Fibroblast of skin of left quadriceps (primary cell): ENCODE measurements at places on chromosomes 6 and 20.

DNA sequence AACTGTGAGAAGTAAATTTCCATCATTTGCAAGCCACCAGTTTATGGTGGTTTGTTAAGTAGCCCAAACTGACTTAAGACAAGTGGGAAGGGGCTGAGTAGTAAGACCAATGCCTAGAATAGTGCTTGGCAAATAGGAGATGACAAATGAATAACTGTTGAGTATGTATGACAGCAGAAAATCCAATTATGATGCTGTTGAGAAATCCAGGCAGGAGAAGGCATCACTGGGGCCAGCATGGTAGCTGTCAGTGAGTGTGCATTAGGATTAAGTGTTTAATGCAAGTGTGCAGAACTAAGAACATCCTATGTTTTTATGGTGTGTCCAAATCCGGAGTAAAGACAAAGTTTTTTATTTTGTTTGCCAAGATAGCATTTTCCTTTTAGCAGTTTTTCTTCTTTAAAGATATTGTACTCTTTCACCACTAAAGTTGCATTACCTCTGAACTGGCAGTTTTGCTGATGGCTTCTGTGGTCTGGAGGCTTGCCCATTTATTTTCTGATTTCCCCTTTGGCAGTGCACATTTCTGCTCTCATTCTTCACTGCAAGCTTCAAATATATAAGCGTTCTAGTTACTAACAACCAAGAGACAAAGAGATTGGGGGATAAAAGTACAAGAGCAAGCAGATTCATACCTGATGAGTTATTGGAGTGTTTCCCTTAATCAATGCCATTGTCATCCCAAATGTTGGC lies 289.7 kb downstream of the KCNQ5 start:
- DNase-seq = peak; percentile 15

DNA sequence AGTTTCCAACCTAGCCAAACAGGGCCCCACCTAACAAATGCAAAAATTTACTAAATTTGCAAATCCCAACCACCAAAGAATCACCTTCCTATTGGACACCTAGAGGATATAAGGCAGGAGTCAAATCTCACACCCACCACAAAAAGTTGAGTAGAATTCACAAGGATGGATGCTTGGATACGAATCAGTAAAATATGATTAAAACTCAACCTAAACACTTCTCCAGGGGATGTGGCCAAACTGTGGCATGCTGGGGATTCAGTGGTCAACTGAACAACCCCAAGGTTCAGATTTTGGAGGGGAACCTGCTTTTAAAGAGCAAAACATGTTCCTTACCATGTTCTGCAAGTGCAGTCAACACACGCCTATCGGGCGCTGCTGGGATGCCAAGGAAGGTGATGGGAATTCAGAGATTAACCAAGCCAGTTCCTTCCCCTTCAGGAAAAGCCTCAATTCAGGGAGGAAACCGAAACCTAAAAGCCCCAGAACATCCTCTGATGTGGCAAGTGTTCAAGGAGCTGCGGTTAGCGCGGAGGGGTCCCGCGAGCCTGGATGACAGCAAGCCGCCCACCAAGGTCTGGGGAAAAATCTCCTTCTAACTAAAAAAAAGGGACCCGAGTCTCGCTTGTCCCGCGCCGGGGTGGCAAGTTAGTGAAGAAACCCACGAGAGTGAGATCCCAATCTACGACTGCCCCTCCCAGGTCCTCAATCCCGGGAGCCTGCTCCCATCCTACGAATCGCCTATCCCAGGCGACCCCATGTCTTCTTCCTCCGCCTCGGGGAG lies 902 bp downstream of the SAMHD1 start:
- DNase-seq = no peak

GRCh38 chr6:37429352-37429750 lies 3.7 kb upstream of the CMTR1 start:
- DNase-seq = no peak

- no peak for DNase-seq
These were observed 61.4 kb downstream of the LY86 start for GRCh38 chr6:6649824-6650349.

DNA sequence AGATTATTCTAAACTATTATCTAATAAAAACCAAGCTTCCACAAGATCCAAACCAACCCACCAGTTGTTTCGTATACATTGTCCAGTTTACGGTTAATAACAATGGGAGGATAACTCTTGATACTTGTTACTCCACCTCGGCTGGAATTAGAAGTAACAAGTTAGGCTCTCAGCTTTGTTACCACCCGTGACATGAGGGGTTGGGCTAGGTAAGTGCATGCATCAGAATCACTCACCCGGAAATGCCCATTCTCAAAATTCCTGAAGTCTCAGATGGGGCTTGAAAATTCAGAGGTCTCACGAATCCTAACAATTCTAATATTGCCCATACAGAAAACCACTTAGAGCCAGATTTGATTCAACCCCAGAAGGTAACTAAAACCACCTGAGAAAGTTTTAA lies 27.0 kb upstream of the SERPINB1 start:
- no peak for DNase-seq

DNA sequence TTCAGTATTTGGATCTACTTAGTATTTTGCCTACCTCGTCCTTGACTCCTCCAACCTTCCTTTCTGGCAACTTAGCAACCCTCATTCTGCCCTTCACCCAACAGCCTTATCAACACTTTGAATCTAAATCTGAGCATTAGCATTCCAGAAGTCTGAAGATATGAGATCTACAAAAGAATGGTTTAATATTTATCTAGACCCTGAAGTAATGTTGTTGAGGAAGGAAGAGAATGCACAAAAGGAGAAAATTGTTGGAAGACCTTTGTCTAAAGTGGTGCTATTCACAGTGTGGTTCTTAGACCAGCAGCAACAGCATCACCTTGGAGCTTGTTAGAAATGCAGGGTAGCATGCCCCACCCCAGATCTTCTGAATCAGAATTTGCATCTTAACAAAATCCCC lies 198.2 kb upstream of the PLCB4 start:
- DNase-seq = no peak

GRCh38 chr6:13425943-13426931 lies 61.2 kb downstream of the GFOD1 start:
- DNase-seq = no peak

- DNase-seq = no peak
These were observed 105.3 kb upstream of the BMP5 start for GRCh38 chr6:55980627-55981211.

- DNase-seq = no peak
These were observed 102.6 kb upstream of the HDGFL1 start for GRCh38 chr6:22466665-22467245.

DNA sequence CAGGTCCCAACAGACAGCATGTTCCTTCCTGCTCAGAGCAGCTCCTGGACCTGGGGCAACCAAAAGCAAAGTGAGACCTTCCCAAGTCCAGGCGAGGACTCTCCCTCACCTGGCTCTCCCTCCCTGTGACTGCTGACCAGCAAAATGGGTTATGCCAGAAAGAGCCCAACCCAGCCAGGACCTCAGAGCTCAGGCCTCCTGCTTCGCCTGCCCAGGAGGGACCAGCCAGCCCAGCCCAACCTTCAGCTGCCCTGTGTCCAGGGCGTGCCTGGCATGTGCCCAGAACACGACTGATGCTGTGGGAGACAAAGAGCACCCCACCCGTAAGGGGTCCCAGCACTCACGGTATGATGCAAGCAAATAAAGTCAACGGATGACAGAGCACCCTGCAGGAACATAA lies 74.0 kb upstream of the CST7 start:
- no peak for DNase-seq

DNA sequence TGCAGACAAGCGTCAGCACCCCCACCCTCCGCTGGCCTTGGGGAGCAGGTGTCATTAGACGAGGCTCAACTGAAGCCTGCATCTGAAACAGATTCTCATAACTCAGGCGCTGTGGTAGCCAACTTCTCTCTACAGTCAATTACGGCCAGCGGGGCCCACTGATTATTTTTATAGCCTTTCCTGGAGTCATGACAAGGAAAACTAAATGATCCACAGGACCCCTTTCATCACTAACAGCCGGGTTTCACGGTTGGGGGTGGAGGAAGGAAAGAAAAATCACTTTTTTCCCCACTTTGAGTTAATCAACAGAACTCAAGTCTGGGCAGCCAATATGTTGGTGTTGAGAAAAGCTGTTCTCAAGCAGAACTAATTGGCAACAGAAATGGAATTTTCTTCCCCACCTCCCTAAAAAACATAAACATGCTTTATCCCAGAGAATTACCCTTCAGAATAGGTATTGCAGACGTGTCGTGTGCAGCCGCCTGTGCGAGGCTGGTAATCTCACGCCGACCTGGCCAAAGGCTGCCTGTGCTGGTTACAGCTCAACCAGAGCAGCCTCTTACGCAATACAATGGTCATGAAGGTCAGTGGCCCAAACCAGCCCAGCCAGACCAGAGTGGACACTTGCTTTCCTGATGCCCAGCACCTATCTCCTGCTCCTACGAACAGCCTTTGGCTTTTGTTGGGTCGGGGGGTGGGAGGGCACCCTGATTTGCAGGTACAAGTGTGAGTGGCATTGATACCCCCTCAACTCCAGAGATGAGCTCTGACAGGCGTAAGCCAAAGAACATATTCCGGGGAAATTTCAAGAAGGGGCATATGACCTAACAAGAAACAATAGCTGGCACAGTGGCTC lies 11.0 kb downstream of the RIPOR3 start:
- peak; percentile 25 for DNase-seq

GRCh38 chr6:129055796-129056195 lies 172.9 kb downstream of the LAMA2 start:
- no peak for DNase-seq

DNA sequence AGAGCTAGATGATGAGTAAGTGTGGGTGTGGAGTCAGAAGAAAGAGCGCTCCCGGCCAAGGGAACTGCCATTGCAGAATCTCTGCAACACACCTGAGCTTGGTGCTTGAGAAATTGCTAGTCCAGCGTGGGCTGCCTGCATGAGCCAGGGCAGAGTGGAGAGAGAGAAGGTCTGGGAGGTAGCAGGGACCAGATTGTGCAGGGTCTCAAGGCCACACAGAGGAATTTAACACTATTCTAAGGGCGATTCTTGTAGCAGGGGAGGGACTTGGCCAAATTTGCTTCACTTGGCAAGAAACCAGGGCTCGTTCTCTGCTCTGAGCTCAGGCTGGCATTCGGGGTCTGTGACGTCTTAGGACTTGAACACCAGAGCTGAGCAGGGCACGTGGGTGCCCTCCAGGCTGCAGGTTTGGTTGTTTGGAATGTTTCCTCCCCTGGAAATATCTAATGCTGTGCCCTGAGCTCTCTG lies 53.5 kb downstream of the BCAS4 start:
- DNase-seq = no peak

GRCh38 chr20:64055893-64056638 lies 6.6 kb upstream of the SOX18 start:
- no peak for DNase-seq

GRCh38 chr20:31764641-31765305 lies 25.7 kb downstream of the TPX2 start:
- no peak for DNase-seq

- DNase-seq = no peak
These were observed 263.8 kb downstream of the C6orf118 start for GRCh38 chr6:165045631-165046030.

GRCh38 chr6:116458264-116458663 lies 2.9 kb upstream of the CALHM6 start:
- DNase-seq = no peak

DNA sequence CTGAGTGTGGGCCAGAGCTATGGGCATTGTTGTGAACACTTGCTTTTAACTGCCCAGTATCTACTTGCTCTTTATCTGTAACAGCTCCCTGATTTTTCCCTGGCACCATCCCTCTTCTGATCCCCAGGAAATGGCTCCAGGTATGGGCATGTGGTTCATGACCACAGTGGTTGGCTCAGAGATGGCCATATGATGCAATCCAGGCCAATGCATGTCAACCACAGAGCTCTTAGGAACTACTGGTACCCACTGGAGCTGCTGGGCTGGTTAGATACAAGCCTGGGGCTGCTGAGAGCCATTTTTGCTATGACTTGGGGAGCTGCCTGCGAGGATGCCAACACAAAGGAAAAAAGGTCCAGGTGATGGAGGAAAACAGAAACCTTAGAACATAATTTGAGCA lies 55.6 kb downstream of the KCNB1 start:
- no peak for DNase-seq

DNA sequence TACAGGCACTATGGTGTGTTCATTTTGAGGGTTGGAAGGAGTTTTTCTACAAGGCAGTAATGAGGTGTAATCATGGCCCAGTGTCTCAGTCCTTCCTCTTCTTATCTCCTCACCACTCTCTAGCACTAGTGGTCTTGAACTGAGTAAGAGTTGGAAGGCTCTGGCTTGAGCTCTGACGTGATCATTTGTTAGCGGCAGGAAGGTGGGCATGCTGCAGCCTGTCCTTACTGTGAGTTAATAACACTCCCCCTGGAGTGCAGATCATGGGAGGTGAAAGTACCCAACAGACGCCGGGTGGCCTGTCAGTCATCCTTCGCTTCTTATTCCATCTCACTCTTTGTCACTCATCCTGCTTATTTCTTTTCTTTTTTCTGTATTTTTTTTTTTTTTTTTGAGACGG lies 356.9 kb downstream of the CDKAL1 start:
- no peak for DNase-seq

DNA sequence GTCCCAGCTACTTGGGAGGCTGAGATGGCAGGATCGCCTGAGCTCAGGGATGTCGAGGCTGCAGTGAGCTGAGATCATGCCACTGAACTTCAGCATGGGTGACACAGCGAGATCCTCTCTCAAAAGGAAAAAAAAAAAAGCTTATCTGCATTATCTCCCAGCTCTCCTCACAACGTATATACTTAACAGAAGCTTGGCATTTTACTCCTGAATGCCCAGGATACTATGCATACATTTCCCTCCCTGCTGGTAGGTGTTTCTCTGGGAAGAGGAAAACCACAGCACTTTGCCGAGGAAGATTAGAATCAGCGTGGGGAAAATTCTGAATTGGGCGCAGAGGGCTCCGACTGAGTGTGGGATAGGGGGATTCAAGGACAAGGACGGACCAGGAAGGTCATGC lies 800.6 kb downstream of the DHX35 start:
- no peak for DNase-seq

- no peak for DNase-seq
These were observed 57.7 kb upstream of the SLC22A1 start for GRCh38 chr6:160063771-160064413.

DNA sequence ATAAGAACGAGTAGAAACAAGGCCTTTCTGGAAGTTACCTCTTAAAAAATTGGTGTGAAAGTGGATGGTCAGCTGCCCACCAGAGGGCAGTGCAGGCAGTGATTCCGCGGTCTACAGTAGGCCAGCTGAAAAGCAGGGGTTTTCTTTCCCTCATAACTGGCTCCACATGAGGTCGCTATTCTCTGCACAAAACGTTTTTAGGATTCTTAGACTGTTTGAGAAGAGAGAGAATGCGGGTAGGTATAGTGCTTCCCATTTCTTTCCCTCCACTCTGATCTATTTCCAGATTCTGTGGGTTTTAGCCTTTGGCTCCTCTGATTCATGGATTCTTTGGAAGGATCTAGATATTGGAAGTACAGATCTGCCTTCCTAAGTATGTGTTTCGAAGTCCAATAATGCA lies 14.2 kb downstream of the FIG4 start:
- DNase-seq = peak; percentile 77
